ENCODE measurements at places on chromosomes 12 and 14. TPM values are rescaled to one million over a fixed set of nuclear protein-coding genes. Genes with fewer than 3 reads are reported as not detected.
A peak's percentile ranks its signal among the peaks of the same experiment; 100 is the strongest.

PPP1R36 gene
- 0.68 TPM for total RNA-seq

CCDC85C gene
- 41.2 TPM for total RNA-seq

STXBP6 gene
- 49.0 TPM for total RNA-seq

ABCC9 gene
- 76.4 TPM for total RNA-seq

PRR4 gene
- 4.2 TPM for total RNA-seq

PLCZ1 gene
- not detected for total RNA-seq

COPS7A gene
- total RNA-seq: 89.4 TPM

KERA gene
- total RNA-seq: not detected

GPRC5A gene
- 0.71 TPM for total RNA-seq

CLEC2D gene
- 5.1 TPM for total RNA-seq

PAX9 gene
- not detected for total RNA-seq

IAPP gene
- total RNA-seq: not detected

PEBP1 gene
- 310 TPM for total RNA-seq

CHGA gene
- total RNA-seq: not detected

DPF3 gene
- 31.0 TPM for total RNA-seq

OVCH1 gene
- not detected for total RNA-seq

RNASE3 gene
- total RNA-seq: not detected

- DNase-seq: no peak
These were observed 1.9 kb upstream of the VRTN start for GRCh38 chr14:74346341-74346740.

DNA sequence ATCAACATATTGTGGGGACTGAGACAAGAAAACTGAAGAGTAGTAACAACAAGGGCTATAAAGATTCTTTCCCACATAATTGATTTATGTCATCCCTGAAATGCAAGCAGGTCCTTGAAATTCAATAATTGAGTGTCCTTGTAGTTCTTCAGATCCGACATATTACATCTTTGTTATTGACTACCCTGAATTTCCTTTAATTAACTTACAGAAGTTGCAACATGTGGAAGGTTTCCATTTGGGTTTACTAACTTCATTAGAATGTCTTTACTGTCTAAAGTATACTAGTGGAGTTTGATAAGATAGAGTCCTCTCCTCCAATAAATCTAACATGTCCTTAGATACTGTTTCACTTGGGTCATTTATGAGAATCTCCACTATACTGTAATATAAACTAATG lies 951.8 kb downstream of the SLC6A15 start:
- no peak for DNase-seq

DNA sequence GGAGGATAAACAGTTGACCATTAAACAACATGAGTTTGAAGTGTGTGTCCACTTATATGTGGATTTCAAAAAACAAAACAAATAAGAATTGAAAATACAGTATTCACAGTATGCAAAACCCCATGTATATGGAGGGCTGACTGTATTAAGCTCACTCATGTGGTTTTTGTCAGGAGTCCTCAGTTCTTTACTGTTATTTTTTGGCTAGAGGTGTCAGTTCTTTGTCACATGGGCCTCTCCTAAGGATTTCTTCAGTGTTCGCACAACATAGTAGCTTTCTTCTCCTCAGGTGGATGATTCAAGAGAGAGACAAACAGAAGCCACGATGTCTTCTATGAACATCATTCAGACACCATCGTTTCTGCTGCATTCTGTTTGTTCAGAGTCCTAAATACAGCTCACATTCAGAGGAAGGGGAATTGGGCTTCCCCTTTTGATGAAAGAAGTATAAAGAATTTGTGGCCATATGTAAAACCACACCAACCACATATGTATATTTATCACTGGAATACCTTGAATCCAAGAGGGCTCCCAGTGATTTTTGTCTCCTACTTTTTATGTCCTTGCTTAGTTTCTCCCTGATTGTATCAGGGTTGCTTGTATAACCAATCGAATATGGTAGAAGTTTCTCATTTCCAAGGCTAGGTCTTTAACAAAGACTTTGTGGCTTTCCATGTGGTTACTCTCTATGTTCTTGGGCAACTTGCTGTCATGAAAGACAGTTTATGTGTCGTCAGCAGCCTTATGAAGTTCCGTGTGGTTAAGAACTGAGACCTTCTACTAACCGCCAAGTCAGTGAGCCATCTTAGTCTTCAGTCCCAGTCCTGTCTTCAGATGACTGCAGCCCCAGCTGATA lies 18.9 kb downstream of the MNAT1 start:
- DNase-seq: no peak

DNA sequence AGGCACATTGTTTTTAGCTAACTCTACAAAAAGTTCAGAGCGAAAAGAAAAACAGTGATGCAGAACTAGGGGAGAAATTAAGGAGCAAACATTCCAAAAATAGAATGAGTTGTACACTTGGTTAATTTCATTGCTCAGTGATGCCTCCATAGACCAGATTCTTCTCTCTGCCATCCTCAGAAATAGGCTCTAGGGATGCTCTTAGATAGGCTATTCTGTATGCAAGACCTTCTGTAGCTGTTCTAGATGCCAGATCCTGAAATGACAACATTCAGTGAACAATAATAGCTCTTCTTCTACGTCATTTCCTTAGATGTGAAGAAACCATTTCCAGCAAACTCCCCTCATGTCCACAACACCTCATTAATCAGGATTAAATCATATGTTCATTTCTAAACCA lies 466.3 kb downstream of the DIO2 start:
- DNase-seq: no peak

DNA sequence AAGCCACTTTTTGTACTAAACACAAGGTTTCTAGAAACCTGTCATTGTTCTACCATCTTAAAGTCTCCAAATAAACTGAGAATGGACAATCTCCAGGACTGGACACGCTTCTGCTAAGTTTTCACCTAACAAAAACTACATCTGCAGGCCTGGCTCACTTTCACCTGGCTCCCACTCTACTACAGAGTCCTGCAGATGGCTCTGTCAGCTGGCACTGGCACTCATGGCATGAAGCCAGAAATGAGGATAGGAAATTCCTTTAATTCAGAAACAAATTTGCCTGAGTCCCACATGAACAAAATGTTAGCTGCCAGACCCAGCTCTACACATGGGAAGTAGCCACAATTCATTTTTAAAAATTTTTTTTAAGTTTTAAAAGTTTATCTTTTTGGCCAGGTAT lies 42.1 kb downstream of the STXBP6 start:
- no peak for DNase-seq

DNA sequence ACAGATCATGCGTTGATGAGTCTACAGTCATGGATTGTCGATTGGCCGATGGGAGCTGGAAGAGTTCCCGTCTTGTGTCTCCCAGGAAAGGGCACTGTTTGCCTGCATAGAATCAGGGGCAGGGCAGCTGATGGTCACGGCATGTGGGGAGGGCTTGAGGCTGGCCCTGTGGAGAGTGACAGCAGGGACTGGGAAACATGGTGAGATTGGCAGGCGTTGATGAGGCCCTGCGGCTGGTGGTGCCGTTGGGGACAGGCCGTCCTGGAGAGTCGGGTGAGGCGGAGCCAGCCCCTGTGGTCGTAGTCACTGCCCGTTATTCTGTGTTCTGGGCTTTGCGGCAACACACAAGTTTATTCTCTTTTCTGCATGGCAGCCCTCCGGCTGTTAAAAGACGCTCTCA lies 52.9 kb downstream of the TECPR2 start:
- no peak for DNase-seq

DNA sequence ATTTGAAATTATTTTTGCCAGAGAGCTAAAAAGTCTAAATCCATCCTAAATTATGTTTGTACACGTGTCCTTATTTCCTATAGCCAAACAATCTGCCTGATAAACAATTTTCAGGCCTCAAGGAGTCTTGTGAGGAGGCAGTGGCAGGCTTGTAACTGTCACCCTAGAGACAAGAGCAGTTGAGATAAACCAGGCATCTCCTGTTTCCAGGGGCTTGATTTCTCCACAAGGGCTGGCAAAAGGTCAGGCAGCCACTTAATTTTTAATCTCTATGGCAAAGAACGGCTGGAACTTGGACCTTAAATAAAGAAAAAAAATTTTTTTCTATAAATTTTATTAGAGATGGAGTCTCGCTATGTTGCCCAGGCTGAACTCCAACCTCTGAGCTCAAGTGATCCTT lies 15.5 kb downstream of the PKP2 start:
- DNase-seq: peak; percentile 39

- DNase-seq: no peak
These were observed 29.6 kb downstream of the IFT43 start for GRCh38 chr14:76015191-76015590.

- DNase-seq: no peak
These were observed 23.4 kb downstream of the DNM1L start for GRCh38 chr12:32702473-32702872.

GRCh38 chr12:96375841-96376604 lies 24.2 kb downstream of the CDK17 start:
- no peak for DNase-seq

- no peak for DNase-seq
These were observed 150.9 kb downstream of the MED13L start for GRCh38 chr12:116126610-116127009.

GRCh38 chr12:47828976-47829482 lies 9.3 kb upstream of the HDAC7 start:
- peak; percentile 88 for DNase-seq

- DNase-seq: no peak
These were observed 573.8 kb upstream of the TBX3 start for GRCh38 chr12:115257791-115258190.

DNA sequence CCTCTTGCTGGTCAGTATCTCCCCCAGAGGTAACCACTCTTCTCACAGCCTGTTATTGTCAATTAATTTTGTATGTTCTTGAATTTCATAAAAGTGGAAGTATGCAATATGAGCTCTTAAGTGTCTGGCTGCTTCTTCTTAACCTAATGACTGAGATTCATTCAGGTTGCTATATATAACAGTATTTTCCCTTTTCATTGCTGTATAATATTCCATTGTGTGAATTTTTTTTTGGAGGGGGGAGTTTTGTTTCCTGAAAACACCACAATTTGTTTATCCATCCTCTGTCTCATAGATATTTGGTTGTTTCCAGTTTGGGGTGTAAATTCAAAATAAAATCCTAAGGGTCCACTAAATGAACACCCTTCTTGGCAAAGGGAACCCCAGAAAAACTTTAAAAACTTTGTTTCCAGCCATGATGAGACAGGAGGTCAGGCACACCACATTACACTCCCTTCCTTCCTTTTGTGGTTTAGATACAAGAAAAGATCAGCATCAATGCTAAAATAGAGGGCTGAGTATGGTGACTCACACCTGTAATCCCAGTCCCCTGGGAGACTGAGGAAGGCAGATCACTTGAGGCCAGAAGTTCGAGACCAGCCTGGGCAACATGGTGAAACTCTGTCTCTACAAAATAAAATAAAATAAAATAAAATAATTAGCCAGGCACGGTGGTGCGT lies 4.1 kb upstream of the DAO start:
- DNase-seq: no peak

- DNase-seq: no peak
These were observed 114.7 kb downstream of the PRMT8 start for GRCh38 chr12:3605692-3606091.

GRCh38 chr14:82341261-82341810 lies 807.7 kb upstream of the SEL1L start:
- DNase-seq: no peak

- no peak for DNase-seq
These were observed 78.5 kb downstream of the CCDC91 start for GRCh38 chr12:28268608-28269229.

GRCh38 chr12:108646600-108647579 lies 13.2 kb upstream of the SELPLG start:
- DNase-seq: no peak

- no peak for DNase-seq
These were observed 4.9 kb downstream of the KRT83 start for GRCh38 chr12:52316290-52316689.

DNA sequence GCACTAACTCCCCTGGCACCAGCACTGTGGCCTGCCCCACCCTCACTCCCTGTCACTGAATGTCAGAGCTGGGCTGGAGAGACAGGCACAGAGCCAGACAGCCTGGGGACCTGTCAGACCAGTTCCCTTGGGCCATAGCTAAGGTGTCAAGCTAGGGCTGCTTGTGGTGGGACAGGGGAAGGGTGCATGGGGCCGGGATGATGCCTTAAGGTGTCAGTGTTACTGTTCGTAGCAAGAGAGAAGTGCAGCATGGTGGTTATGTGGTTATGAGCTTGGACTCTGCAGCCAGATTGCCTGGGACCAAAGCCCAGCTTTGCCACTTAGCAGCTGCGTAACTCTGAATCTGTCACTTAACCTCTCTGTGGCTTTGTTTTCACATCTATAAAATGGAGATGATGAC lies 3.8 kb downstream of the RAPGEF3 start:
- no peak for DNase-seq

DNA sequence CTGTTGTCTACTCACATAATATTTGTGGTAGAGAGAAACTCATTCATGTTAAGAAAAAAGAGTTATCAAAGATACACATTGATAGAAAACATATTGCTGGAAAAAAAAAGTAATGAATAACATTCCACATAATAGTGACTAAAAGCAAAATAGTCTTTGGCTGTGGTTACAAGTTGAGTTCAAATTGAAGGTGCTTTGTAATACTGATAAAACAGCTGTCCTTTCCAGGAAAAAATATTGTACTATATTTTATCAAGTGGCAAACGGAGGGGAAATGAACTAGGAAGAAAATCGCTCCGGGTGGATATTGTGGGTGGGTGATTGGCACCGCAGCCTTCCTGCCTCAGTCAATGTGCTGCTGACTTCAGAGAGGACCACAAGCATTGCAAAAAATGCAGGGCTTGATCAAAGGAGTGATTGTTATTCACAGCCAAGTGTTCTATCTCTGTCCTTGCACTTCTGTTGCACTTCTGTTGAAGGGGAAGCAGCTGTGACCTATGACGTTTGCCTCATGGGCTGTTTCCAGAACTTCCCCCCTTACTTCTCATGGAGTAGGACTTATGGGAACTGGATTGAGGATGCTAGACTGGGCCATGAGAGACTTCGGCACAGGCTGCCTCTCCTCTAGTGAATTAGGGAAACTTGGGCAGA lies 114.4 kb downstream of the VRK1 start:
- DNase-seq: no peak

- DNase-seq: no peak
These were observed 936 bp downstream of the TFCP2 start for GRCh38 chr12:51171884-51172514.

All from heart right ventricle (tissue), 16 donors.